Stimulated activated CD8-positive, alpha-beta memory T cell treated with anti-CD3 and anti-CD28 coated beads, Interleukin-15, amount 100 ng/mL, for 24 hours (primary cell): ENCODE measurements at places on chromosomes 5 and 9.

- no peak for DNase-seq
Observed at GRCh38 chr5:167716126-167716775, 575.2 kb upstream of the WWC1 start.

GRCh38 chr5:123142957-123143356 is 53.9 kb downstream of the PRDM6 start:
- DNase-seq: no peak

DNA sequence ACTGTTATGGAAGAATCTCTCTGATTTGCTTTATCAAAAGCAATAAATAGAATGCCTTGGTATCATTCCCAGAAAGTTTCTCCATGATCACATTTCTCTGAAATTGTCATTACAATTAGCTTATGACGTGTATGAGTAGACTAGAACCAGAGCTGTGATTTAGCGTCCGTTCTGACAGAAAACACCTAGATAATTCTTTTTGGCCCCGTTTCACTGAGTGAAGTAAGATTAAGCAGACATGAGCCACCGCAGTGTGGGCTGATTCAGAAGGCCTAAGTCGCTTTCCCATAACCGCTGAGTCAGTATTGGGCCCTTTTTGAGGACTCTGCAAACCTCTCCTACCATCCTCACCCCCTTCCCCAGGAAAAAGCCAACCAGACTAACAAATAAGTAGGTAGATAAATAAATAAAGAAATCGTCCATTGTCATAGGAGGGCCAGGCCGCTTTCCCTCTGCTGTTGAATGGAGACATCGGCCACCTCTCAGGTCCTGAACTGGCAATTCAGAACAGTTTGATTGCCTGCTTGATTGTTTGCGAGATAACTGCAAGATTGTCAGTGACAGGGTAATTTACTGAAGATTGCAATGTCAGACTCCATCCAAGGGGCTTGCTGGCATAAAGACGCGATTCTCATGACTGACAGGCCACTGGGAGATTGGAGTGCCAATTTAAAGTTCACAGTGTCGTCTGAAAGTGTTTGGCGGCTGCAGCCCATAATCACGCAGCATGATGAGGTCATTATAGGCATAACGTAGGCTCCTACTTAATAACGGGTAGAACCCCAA is 105.0 kb upstream of the WWC1 start:
- no peak for DNase-seq

DNA sequence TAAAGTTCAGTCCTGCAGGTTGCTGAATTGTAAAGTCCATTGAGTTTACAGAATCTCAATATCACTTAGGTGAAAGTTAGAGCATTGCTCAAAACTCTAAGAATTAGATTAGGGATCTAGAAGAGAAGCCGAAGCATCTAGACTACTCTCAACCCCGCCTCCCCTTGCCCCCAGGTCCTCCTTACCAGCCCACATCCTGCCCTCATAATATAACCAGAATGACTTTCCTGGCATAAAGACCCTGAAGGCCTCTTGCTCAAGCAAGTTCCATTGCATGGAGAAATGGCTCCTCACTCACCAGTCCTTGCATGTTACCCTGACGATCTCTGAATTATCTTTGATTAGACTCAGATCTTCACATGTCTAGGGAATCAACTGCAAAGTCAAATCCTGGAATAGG is 78.8 kb downstream of the SPATA31C2 start:
- no peak for DNase-seq

DNA sequence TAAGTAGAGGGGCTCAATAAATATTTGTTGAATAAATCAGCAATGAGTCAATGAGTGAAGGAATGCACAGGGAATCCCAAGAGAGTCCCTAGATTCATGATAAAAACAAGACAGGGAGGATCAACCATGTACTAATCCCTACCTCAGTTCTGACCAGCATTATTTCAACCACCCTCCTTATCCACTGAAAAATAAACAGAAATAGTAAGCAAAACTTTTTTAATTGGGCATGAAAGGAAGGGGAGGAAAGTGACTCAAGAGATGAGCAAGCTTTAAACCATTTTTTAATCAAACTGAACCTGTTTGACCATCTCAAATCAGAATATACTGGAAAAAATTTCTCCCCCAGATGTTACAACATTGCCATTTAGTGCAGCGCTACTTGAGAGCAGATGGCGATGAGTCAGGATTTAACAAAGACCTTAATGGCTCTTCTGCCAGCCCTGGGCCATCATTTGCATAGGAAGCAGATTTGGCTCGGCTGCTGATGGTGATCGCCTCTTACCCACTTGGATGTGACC is 194.8 kb upstream of the SLC30A5 start:
- no peak for DNase-seq

DNA sequence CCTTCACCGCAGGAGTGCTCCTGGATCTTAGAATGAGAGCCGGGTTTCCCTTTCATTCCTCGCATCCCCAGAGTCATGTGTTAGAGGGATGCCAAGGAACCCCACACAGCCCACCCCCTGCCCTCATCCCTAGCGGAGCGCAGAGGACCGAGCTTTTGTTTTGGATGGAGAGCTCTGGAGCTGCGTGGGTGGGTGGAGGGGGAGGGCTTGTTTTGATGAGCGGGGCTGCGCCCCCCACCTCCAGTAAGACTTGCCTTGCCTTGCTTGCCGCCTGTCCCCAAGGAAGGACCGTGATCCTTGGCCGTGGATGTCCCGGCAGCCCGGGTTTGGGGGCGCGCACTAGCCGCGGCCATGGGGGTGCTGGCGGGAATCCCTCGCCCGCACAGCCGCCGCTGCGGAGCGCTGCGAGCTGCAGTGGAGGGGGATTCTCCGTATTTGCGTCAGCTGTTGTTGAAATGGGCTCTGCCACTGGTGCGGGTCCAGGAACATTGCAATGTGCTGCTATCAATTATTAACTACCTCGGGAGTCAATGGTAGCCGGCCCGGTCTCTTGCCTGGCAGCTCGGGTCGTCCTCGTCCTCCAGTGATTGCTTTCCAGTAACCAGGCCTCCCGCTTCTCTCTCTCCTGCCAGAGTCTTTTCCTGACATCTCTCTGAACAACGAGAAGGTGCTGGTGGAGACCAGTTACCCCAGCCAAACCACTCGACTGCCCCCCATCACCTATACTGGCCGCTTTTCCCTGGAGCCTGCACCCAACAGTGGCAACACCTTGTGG is 1.0 kb downstream of the EGR1 start:
- DNase-seq: no peak

DNA sequence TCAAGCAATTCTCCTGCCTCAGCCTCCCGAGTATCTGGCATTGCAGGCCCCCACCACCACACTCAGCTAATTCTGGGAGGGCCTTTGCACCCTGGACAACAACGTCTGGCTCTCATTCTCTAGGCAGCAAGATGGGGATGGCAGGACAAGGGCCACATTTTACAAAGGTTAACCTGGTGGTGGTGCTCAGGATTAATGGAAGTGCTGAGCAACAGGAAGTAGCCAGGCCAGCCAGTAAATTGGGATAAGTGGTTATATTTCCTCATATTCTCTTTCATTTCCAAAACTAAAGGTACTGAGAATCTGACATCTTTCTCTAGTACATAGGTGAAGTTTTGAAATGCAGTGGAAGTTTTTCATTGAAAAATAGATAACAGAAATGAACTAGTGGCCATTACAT is 24.7 kb upstream of the ASPN start:
- DNase-seq: no peak

- DNase-seq: no peak
Observed at GRCh38 chr9:11312966-11313365, 700.2 kb upstream of the PTPRD start.

DNA sequence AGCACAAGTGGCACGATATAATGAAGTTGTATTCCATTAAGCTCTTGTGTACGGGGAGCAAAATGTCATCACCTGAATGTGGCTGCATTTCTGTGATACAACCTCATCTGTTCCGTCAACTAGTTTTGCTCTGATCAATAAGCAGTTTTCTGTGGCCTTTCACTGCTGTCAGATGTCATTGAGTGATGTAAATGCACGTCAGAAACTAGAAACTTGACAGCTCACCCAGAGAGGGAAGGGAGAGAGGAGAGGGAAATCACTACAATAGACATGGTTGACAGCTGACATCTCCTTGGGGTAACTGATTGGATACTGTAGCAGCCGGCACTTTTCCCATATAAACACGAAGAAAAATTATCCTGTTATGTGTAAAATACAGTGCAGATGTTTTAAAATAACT is 62.7 kb downstream of the SNX24 start:
- DNase-seq: no peak

GRCh38 chr5:169175733-169176132 is 125.2 kb downstream of the SLIT3 start:
- no peak for DNase-seq

- no peak for DNase-seq
Observed at GRCh38 chr5:26148569-26149107, 889.7 kb downstream of the CDH9 start.

DNA sequence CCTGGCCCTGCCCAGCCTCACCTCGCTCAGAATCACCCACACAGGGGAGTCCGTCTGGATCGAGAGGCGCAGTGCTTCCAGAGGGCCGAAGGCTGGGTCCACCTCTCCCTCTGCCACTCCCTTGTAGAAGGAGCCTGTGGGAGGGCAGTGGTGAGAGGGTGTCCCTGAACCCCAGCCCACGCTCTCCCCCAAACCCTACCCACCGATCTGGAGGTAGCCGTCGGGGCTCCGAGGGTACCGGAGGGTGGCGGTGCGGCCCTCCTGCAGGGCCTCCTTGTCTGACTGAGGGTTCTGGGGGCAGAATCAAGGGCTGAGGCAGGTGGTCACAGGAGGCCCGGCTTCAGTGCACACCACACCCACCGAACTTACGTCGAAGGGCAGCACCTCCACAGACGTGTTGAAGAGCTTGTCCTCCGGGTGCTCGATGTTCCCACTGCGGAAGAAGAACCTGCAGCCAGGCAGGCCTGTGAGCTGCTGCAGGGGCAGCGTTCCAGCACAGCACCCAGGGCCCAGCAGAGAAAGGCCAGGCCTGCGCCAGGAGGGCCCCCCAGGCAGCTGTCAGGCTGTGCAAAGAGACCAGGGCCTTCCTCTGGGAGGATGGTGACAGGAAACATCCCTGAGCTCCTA is 4.5 kb downstream of the LTC4S start:
- DNase-seq: no peak

- DNase-seq: no peak
Observed at GRCh38 chr5:135232958-135233357, 166.1 kb downstream of the MACROH2A1 start.

DNA sequence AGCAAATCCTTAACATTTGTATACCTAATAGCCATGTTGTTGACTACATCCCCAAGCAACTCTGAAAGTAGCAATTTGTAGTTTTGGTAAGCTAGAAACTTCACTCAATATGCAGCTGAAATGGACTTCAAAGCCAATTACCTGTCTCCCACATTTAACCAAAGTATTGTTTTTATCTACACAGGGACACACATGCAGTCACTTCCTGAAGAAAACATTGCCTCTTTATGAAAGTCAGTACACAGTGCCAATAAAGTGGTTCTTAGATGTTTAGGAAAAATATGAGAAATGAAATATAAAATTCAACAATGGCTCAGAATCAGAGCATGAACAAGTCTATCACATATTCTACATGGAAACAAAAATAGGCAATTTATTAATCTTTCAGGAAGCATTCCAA is 49.2 kb downstream of the OXCT1 start:
- no peak for DNase-seq

GRCh38 chr9:12794101-12794799 is 19.4 kb downstream of the LURAP1L start:
- DNase-seq: no peak

DNA sequence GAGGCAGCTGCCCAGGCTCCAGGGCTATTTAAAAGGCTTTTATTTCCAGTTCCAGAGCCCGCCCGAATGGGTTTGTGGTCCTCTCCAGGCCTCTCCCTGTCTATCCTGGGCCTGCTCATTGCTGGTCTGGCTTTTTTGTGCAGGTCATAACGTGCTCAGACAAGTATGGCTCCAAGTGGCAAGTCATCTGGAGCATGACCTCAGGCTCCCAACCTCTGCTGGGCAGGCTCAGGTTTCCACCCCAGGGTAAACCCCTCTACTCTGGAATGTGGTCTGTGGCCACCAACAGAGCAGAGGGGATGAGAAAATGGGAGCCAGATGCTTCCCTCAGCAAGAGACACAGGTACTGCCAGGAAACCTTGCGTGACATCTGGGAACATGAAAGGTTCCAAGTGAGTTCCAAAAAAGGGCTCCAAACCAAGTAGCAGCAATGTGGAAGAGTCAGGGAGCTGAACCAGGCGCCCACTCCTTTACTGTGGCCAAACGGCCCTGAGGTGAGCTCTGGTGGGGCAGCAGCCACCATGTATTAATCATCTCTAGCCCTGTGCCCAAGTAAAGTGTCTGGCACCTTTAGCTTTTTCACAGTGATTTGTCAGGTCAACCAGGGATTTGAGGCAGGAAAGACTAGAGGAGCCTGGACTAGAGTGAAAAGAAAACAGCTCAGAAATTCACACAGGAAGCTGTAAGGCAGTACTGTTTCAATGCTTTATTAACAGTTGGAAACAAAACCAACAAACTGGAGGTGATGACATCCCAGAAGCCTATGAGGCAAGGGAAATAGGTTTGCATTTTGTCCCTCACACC is 25.7 kb downstream of the PCDHGC5 start:
- DNase-seq: no peak

DNA sequence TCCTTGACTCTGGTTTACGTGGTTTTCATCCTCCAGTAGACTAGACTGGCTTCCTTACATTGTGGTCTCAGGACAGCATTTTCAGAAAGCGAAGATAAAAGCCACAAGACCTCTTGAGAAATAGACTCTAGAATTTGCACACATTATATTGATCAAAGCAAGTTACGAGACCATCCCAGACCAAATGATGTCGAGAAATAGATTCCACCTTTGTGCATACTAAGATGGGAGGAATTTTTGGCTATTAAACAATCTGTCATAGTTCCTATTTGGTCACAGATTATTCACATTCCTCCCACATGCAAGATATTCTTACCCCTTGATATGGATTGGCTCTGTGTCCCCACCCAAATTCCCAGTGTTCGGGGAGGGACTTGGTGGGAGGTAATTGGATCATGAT is 65.6 kb downstream of the TEX10 start:
- DNase-seq: no peak

- no peak for DNase-seq
Observed at GRCh38 chr5:179610109-179610902, 13.2 kb downstream of the HNRNPH1 start.

GRCh38 chr5:75622564-75622963 is 11.3 kb downstream of the ANKDD1B start:
- no peak for DNase-seq

DNA sequence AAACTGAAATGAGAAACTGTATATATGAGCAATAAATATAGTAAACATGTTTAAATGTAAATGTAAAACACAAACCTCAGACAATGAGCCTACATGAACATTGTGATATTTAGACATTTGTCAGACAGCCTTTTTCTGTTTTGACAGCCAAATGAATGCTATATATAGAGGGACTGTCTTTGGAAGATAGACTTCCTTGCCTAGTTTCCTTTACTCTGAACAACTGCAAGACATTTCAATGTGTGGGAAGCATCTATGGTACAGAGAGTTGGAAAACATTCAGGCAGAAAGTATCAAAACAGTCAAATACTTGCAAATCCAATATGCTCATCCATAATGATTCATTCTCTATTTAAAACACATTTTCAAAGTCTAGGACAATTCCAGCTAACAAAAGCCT is 31.7 kb upstream of the TUSC1 start:
- DNase-seq: no peak
